ENCODE measurements at places on chromosomes 12 and 14.
A peak's percentile ranks its signal among the peaks of the same experiment; 100 is the strongest.

DNA sequence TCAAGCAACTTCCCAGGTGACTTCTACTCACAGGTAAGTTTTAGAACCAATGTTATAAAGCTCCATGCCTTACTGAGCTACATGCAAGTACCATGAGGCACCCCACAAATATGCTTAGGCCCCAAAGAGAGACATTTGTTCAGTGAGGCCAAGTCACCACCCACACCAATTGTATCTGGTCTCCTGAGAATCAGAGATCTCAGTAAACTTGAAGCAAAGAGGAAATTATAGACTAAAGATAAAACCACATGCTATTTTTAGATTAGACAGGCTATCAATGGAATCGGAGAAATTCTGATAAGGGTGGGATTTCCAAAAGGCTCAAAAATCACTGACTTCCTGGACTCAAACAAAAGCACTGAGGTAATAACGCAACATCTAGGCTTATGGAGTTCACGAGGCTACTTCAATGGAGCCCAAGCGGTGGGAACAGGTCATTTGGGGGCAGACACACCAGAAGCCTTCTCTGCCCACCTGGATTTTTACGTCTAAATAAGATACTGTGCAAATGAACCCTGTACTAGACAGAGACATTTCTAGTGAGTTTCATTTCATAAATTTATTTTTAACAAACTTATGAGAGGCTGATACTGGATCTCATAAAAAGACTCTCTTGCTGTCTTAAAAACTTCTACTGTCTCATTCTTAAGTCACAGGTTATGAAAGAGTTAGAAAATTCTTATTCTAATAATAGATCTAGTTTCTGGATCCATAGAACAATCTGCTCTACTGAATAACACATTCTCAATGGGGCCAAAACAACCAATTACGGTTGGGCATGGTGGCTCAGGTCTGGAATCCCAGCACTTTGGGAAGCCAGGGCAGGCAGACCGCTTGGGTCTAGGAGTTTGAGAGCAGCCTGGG lies 7.7 kb downstream of the SLC15A4 start:
- DNase-seq: no peak

- DNase-seq: peak; percentile 69
Measured at GRCh38 chr14:71341156-71341555, 433.9 kb downstream of the PCNX1 start.

DNA sequence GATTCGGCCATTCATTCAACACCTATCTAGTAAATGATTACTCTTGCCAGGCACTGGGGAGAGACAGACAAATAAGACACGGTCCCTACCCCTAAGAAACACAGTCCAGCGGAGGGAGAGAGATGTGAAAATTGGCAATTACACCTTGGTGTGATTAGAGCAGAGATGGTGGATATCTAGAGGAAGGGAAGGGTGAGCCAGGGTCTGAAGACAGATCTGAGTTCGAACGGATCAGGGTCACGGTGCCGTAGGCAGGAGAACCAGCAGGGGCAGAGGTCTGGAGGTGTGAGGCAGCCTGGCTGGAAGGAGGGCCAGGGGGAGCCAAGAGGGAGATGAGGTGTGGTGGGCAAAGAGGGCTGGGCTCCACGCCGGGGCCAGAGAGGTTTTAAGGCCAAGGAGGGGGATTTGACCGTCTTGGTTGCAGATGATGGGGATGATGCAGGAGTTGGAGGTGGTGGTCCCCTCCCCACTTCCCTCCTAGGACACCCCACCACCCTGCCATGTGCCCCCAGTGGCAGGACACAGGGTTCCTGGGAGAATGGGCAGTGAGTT lies 27.1 kb downstream of the FAM222A start:
- DNase-seq: no peak

DNA sequence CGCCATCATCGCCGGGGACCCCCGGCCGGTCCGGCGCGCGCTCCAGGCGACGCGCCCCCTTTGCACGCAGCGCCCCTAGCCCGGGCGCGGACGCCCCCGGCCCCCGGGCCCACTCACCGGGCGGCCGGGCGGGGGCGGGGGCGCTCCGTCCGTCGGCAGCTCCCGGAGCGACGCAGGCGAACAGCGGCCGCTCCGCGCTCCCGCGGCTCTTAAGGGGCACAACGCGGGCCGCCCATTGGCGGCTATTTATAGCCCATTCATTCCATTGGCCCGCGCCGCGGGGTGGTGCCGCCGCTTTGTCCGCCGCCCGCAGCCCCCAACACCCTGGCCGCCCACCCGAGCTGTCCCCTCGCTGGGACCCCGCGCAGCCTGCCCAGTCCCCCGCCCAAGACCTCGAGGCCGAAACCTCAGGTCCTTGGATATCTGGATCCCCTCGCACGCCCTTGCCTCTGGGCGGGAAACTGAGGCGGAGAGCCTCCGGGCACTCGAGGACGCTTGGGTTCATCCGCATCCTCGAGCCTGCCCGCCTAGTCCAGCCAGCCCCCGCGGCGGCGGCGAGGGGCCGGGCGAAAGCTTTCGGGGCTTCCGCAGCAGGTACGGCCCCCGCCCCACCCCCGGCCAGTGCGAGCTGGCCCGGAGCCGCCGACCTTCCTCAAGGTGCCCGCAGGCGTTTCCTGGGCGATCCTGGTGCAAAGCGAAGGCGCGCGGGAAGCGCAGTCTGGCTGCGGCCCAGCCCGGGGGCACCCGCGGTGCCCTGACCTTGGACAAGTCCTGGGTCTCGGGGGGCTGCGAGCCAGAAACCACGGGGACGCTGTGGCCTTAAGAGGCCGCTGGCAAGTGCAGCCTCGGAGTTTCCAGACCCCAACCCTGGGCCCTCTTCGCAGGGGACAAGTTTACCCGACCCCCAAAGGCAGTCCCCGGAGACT lies at the start of gene CKB:
CKB (minus strand) TSS at position 182 of the 926 bp plus-strand sequence. CDS start 337 bp downstream, outside the sequence.
- no peak for DNase-seq

DNA sequence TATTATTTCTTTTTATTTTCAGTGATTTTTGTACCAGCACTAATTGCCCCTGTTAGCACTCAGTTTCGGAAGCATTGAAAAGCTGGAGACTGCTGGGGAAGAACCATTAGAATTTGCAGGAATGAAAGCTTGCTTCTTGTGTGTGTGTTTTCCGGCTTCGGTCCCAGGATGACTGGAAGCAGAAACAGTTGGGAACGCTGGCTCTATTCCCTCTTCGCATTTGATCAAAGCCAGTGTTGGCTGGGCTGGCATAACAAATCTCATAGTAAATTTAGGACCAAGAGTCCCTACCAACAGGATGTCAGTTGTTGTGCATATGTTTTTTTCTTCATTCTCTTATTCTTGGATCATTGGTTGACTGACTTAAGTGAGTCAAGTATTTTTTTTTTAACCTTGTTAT lies 53.6 kb upstream of the TRAF3 start:
- DNase-seq: no peak

DNA sequence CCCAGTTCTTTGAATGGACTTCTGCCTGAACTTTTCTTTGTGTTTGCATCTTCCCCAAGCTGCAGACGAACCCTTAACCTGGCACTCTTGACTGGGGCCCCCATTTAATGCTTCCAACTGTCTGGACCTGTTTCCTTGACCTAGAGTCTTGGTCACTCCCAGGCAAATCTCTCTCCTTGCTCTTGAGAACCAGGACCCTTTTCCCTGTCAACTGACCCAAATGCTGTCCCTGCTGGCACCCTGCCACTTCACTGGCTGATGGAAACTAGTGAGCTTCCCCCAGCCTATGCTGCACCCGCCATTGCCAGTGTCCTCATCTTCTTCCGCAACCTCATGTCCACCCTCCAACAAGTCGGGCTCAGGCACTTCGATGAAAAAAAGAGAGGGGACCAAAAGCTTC lies 79.5 kb downstream of the PRIMA1 start:
- DNase-seq: no peak

GRCh38 chr12:4858386-4858785 lies 51.3 kb upstream of the KCNA1 start:
- DNase-seq: no peak

DNA sequence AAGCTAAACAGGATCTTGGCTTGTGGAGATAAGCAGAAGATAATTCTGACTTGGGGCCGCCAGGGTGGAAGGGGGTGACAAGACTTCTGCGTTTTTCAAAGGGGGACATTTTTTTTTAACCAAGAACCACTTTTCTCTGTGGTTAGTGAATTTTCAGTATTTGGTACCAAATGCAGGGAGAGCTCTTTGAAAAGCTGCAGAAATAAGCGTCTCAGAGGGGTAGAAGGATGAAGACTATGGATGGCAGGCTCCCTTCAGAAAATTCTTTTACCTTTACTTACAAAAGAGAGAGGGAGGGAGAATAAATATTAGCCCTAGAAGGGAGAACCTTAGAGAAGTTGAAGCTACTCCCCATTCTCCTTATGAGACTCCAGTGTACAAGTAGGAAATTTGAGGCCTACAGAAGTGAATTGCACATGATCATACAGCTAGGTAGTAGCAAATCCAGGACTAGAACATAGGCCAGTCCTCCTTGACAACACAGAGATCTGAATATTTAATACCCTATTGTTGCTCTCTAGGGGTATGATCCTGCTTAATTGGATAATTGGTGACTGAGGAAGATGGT lies 840 bp downstream of the MRPL52 start:
- DNase-seq: no peak

GRCh38 chr12:11929714-11930113 lies 141.0 kb upstream of the BCL2L14 start:
- DNase-seq: no peak
